Activated T-helper 2 cell treated with anti-CD3 and anti-CD28 coated beads, Interferon-gamma antibody, Interleukin-2, Interleukin-4, amounts not matched to agents 10 μg/mL and 5 μg/mL and 100 μg/mL, durations not matched to agents 14 hours and 24 hours and 36 hours (primary cell): ENCODE measurements at places on chromosomes 3 and 15. TPM values are rescaled to one million over a fixed set of nuclear protein-coding genes. Genes with fewer than 3 reads are reported as not detected.

IL16 gene
- 42.3 and 42.8 TPM in 2 replicates for total RNA-seq

NPAP1 gene
- not detected in 2 replicates for total RNA-seq

MINDY2 gene
- total RNA-seq = 10.7 and 11.6 TPM in 2 replicates

CCNB2 gene
- 57.5 and 59.2 TPM in 2 replicates for total RNA-seq

CFAP100 gene
- total RNA-seq = not detected in 2 replicates
